Natural killer cell (primary cell): ENCODE measurements at places on chromosomes 11 and 22. TPM values are rescaled to one million over a fixed set of nuclear protein-coding genes. Genes with fewer than 3 reads are reported as not detected.

- H3K27ac ChIP-seq: no peak overlapping the region
- H3K27me3 ChIP-seq: no peaks in the 10 kb centered on the region
- peaks cover 4% of the 10 kb centered on the region for H3K4me1 ChIP-seq
- H3K4me3 ChIP-seq: no peak overlapping the region
- no peaks in the 10 kb centered on the region for H3K36me3 ChIP-seq
- no peak for DNase-seq
Observed at GRCh38 chr11:48341466-48341865, 16.7 kb downstream of the OR4C3 start.

- H3K36me3 ChIP-seq: peaks cover 20% of the 10 kb centered on the region
- no peak overlapping the region for H3K4me3 ChIP-seq
- H3K27me3 ChIP-seq: no peaks in the 10 kb centered on the region
- no peak overlapping the region for H3K27ac ChIP-seq
Observed at GRCh38 chr11:76361374-76361773, 19.6 kb downstream of the THAP12 start.

GRCh38 chr11:126548581-126549550 is 193.4 kb downstream of the ST3GAL4 start:
- no peaks in the 10 kb centered on the region for H3K27me3 ChIP-seq
- no peak overlapping the region for H3K27ac ChIP-seq
- no peaks in the 10 kb centered on the region for H3K36me3 ChIP-seq
- no peaks in the 10 kb centered on the region for H3K4me1 ChIP-seq
- no peak for DNase-seq
- H3K4me3 ChIP-seq: no peak overlapping the region

OR5AR1 gene
- not detected for total RNA-seq

- H3K27ac ChIP-seq: no peak overlapping the region
- H3K4me1 ChIP-seq: no peaks in the 10 kb centered on the region
- no peaks in the 10 kb centered on the region for H3K27me3 ChIP-seq
- H3K4me3 ChIP-seq: no peak overlapping the region
Observed at GRCh38 chr22:47369431-47370015, 607.1 kb downstream of the TBC1D22A start.

DNA sequence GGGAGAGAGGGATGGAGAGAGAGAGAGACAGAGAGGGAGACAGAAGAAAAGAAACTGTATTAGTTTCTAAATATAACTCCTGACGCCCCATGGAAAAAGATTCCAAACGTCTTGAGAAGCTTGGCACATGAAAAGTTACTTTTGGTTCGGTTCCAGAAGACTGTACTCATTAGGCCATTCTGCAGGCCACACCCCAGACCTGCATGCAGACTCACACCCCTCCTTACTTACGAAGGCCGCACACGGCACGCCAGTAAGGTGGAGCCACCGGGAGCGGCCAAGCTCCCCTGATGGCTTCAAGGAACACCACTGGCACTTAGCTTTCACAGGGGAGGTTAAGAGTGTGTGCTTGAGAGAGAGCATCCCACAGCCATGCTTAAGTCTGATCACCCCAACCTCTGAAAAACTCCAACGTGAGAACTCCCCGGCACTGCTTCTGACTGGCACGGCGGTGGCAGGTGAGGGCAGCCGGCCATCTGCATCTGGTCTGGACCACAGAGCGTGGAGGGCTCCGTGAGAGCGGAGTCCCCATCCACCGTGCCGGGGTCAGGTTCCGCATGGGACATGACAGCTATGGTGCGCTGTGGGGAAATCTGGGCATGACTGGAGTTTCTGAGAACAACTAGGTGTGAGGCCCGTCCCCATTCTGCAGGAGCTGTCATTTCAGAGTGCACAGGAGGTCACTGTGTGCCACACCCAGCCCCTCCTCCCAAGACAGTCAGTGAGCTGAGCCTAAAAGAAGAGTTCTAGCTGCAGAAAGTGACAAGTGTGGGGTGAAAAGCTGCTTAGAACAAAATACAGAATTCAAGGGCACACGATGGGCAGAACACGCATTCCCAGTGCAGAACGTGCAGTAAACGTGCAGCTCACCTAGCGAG is 62.4 kb downstream of the MYH9 start:
- H3K27ac ChIP-seq: no peak overlapping the region
- peaks cover 30% of the 10 kb centered on the region for H3K4me1 ChIP-seq
- no peak overlapping the region for H3K4me3 ChIP-seq
- no peaks in the 10 kb centered on the region for H3K27me3 ChIP-seq
- H3K36me3 ChIP-seq: peaks cover 78% of the 10 kb centered on the region

DNA sequence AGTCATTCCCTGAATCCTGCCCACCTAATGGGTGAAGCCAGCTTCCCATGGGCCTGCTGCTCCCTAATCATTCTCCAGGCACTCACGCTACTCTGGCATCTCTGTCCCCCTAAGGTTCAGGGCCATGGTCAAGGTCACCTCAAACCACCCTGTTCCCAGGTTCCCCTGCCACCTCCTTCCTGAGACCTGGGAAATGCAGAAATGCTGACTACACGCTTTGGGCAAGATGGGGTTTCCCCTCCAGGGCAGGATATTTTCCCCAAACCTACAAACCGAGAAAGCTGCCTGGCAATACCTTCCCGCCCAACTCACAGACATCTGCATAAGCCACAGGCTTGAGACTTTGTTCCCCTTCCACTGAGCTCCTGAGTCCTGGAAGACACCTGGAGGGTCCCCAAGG is 97.6 kb downstream of the FEZ1 start:
- H3K36me3 ChIP-seq: no peaks in the 10 kb centered on the region
- no peak overlapping the region for H3K27ac ChIP-seq
- no peak overlapping the region for H3K4me3 ChIP-seq
- no peaks in the 10 kb centered on the region for H3K27me3 ChIP-seq
- no peak for DNase-seq
- H3K4me1 ChIP-seq: no peaks in the 10 kb centered on the region
